Lower leg skin (tissue), 4 donors: ENCODE measurements at places on chromosomes 11 and 22.

DNA sequence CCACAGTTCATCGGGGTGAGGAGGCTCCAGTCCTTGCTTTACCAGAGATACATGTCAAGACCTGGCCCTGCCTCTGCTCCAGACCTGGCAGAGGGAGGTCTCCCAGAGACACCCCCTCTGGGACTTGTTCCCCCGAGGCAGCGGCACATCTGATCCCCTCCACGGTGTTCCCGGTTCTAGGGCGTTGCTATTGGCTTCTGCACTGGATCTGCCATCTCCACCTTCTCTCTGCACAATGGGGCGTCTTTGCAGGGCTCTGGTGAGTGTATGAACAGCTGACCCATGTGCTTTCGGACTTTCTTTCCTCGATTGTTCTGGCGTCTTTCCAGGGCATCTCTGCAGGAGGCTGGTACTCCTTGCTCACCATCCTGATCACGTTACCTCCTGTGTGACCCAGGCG lies 930.4 kb downstream of the TBC1D22A start:
- peak; percentile 64 for DNase-seq

DNA sequence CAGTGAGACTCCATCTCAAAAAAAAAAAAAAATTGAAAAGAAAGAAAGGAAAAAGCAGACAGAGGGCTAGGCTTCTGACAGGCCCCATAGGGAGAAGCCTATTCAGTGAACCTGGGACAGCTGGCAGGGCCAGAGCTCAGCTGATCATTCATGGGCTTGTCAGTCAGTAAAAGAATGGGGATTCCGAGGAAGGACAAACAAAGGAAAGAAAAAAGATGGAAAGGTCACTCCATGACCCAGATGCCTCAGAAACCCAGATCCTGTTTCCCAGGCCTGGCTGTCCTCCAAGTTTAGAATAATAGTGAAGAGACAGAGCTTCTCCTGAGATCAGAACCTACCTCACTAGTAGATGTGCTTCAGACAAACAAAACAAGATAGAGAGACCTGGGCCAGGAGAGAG lies 34.3 kb upstream of the ASPHD2 start:
- DNase-seq: no peak

GRCh38 chr11:60914633-60915247 lies 782 bp downstream of the TMEM109 start:
- no peak for DNase-seq

- DNase-seq: no peak
Measured at GRCh38 chr11:11583801-11584529, 37.8 kb downstream of the GALNT18 start.

- DNase-seq: no peak
Measured at GRCh38 chr11:45374653-45375059, 88.5 kb upstream of the SYT13 start.

GRCh38 chr22:25482091-25482760 lies 82.2 kb upstream of the GRK3 start:
- no peak for DNase-seq

DNA sequence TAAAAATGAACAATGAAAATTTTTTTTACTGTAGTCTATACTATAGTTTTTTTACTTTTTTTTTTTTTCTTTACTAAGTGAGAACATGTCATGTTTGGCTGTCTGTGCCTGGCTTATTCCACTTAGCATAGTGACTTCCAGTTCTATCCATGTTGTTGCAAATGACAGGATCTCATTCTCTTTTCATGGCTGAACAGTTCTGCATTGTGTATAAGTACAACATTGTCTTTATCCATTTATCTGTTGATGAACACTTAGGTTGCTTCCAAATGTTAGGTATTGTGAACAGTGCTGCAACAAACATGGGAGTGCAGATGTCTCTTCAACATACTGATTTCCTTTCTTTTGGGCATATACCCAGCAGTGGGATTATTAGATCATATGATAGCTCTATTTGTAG lies 88.1 kb upstream of the CCDC90B start:
- no peak for DNase-seq

DNA sequence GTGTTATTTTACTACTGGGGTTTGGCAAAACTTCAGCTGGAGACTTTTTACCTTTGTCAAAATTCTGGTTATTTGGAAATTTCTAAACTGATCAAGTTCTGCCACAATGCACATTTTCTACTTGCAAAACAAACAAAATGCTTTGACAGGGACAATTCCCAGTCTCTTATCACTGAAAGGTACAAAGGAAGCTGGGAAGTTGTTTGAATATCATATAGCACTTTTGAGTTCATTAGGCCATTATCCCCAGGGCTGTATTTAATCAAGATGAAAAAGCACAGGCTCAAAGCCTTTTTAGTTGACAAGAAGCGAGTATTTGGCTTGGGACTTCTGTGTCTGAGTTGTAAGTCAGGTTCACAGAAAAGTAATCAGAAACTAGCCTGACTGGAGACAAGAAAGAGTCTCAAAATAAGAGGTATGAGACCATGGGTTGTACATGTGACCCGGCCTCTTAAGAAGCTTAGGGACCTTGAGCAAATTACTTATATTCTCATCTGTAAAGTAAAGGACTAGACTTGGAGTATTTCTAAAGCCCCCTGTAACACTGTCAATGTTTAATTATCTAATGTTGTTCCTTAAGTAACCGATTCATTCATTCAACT lies 2.9 kb upstream of the HORMAD2 start:
- DNase-seq: no peak

DNA sequence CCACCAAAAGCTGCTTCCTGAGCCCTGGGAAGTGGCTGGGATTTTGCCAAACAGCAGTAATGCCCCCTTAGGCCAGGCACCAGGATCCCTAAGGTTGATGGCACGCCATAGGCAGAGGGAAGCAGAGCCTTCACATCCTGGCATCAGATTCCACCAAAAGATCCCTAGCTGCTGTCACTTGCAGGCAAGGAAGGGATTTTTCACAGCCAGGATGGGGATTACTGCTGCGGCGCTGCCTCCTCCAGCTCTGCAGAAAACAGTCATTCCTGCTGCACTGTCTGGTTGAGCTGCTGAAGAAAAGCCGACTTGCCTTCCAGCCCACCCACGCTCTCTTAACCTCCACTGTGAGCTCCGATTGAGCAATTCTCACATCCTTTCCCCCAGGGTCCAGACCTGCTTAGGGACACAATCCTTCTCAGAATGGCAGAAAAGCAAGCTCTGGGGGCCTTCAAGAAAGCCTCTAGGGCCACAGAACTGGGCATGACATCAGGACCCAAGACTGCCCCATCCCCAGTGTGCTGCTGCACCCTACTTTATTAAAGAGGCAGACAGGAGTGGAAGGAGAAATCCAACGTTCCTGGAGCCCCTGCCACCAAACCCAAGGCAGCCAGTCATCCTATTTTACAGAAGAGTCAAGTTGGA lies 19.9 kb downstream of the SYN3 start:
- DNase-seq: peak; percentile 76

DNA sequence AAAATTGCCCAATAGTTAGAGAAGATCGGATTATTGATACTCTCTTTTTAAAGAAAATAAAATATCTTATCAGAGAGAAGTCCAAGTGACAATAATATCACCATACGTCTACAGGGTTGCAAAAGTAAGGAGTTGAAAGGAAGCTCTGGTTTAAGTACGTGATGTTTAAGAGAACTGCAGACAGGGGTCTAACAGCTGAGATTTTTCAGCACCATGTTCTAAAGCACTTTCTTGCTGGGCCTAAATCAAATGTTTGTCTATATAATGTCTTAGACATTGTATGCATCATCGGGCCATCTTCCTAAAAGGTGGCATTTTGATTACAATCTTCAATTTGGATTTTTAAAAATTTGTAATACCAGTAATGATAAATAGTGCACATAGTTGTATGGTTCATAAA lies 133.3 kb downstream of the RRAS2 start:
- no peak for DNase-seq

GRCh38 chr11:32829157-32829679 lies 509 bp upstream of the PRRG4 start:
- DNase-seq: no peak

DNA sequence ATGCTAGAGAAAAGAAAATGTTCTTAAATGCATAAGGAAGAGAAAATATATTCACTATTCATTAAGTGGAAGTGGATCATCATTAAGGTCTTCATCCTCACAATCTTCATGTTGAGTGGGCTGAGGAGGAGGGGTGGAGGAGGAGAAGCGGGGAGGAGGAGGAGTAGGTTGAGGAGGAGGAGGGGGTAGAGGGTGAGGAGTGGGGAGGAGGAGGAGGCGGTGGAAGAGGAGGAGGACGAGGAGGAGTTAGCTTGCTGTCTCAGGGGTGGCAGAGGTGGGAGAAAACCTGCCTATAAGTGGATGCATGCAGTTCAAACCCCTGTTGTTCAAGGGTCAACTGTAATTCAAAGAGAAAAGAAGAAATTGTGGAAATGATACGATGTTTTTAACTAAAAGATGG lies 71.6 kb downstream of the MYEOV start:
- no peak for DNase-seq

- DNase-seq: no peak
Measured at GRCh38 chr22:49021131-49021925, 806.3 kb downstream of the BRD1 start.
